ENCODE measurements at places on chromosomes 6 and 20.

- DNase-seq = no peak
Observed at GRCh38 chr6:81144346-81144745, 608.1 kb downstream of the TENT5A start.

DNA sequence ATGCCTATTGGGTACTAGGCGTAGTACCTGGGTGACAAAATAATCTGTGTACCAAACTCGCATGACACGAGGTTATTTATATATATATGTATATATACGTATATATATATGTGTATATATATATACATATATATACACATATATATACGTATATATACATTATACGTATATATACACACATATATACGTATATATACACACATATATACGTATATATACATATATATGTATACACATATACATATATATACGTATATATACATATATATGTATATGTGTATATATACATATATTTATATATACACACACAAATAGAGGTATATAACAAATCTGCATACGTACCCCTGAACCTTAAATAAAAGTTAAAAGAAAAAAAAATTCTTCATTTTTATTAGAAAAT is 103.2 kb downstream of the ZDHHC14 start:
- DNase-seq = no peak

DNA sequence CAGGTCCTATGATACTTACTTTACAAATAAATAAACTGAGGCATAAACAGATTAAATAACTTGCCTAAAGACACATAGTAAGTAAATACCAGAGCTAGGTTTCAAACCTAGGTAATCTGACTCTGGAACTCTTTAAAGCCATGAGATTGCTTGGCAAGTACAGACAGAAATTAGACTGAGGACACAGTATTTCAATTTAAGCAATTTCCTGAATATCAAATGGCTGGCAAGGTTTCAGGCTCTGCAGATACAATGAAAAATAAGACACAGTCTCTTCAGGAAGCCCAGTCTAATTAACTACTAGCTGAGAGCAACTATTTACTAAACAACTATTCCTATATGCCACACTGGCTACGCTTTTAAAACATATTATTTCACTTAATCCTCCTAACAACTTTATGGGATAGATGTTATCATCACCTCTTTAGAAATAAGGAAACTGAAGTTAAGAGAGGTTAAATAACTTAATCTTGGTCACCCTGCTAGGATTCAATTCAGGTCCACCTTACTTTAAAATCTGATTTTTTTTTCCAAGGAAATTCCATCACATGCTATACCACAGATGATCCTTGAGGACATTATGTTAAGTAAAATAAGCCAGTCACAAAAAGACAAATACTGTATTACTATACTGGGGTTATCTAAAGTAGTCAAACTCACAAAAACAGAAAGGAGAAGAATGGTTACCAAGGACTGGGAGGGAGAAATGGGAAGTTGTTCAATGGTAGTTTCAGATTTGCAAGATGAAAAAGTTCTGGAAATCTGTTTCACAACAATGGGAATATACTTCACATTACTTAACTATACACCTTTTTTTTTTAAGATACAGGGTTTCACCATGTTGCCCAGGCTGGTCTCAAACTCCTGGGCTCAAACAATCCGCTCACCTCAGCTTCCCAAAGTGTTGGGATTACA is 4.1 kb downstream of the TRPC4AP start:
- DNase-seq = no peak

- DNase-seq = no peak
Observed at GRCh38 chr6:150263765-150264404, 104.9 kb upstream of the IYD start.

DNA sequence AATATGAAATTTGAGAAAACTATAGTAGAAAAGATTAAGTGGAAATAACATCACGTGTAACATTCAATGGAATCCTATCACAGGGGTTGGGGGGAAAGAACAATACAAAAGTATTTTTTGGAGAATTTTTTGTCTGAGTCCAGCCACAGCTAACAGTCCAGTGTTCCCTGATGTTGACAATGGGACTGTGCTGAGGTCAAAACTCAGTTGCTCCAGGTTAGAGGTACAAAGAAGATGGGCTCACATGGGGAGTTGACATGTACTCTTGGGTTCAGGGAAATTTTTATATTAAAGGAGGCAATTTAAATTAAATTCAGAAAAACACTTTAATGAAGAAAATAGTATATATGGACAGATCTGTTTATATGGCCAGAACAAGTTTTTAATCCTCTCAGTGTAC is 995 bp downstream of the MYCT1 start:
- DNase-seq = no peak

GRCh38 chr6:156392648-156393047 is 384.5 kb upstream of the ARID1B start:
- DNase-seq = no peak

- DNase-seq = no peak
Observed at GRCh38 chr6:1475174-1475573, 85.8 kb downstream of the FOXF2 start.
